ENCODE measurements at places on chromosomes 12 and 14.

DNA sequence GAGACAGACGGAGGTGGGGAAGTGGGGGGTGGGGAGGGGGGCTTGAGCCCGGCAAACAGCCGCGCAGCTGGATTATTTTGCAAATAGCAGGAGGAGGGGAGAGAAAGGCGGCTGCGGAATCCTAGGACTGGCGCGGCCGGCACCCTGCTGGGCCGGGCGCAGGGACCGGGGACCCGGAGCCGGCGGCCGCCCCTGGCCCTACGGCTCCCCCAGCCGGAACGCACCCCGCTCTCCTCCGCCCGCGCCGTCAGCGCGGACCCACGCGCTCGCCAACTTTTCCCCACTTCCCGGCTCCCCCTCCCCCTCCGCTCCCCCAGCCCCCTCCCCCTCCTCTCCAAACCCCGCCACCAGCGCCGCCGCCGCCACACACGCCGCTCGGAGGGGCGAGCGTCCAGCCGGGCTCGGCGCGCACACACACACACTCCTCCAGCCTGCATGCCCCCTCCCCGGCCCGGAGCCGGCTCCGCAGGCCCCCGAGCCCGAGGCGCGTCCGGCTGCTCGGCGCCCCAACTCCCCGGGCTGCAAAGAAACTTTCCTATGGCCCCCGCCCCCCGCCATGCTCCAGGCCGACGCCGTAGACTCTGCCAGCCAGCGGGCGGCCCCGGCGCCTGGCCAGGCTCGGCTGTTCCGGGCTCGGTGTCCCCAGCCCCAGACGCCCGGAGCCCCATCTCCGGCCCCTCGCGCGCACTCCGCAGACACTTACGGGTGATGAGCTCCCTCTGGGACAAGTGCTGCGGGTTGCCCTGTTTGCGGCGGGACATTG lies 1.4 kb downstream of the BCL11B start:
- DNase-seq, result no peak

DNA sequence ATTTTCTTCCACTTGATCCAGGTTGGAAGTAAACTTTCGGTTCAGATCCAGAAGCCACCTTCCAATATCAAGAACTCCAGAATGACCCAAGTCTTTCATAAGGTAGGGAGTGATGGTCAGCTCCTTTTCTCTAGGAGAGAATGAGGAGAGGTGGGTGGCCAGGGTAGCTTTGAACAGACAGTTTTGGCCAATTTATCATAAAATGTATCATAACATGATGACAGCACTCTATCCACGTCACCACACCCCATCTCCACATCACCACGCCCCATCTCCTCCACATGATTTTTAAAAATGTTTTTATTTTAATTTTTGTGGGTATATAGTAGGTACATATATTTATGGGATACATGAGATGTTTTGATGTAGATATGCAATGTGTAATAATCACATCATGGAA lies 26.9 kb downstream of the DYRK4 start:
- no peak for DNase-seq

DNA sequence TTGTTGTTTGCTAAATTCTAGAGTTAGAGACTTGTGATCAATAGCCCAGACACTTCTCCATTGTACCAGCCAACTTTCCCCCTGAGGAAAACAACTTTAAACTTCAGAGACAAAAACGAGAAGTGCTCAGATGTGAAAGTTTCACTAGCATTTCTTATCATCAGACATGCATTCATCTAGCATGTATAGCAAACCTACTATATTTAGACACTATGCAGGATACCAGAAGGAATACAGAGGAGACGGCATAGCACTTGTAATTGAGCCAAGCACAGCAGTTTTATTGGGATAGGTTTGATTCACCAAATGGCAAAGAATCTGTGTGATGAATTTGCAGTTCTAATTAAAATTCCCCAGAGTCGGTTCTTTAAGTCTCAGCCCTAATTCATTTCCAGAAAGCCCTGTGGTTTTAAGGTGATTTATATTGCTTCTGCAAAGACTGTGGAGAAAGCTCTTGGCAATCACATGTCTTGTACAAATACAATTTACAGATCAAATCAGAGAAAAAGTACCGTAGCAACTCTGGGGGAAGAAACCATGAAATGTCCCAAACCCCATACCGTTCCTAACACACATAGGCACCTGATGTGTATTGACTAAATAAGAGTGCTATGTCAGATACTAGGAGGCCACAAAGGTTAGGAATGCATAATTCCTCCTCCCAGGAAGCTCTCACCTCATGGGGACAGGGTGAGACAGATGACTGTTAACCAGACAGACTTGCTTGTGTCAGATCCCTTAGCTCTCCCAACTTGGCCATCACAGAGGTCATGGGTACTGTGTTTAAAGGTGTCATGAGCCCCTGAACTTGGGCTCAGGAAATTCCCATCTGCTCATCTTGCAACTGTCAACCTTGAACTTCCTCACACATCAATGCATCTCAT lies 69.6 kb upstream of the KRAS start:
- no peak for DNase-seq

GRCh38 chr12:16605642-16606116 lies 283 bp downstream of the LMO3 start:
- no peak for DNase-seq
